ENCODE measurements at places on chromosomes 2 and 18. TPM values are rescaled to one million over a fixed set of nuclear protein-coding genes. Genes with fewer than 3 reads are reported as not detected.

DNA sequence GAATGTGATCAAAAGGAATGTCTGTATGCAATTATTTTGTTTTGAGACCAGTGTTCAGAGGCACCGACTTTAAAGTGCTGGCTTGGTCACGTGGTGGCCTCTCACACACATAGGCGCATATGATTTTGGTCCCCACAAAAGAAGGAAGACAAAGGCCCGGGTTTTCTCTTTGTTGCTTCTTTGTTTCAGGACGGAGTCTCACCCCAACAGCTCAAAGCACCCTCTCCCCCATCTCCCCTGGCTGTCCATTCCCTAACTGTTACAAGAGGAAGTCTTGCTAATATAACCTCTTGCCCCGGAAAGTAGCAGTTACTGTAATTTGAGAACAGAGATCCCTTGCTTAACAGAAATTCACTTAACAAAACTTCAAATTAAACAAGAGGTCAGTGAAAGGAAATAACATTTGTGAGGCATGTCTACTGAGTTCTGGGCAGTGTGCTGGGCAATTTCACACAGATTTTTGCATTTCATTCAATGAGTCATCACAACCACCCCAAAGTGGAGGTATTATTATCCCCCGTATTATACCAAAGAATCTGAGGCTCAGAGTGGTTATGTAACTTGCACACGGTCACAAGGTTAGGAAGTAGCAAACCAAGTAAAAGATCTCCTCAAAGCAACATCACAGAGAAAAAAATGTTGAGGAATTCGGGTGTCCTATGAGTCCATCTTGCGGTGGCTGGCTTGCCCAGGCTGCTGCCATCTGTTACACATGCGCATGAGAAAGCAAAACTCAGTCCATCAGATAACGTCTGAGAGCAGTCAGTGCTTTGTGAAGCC lies 75.8 kb downstream of the SDC1 start:
- H3K36me3 ChIP-seq, result no peaks in the 10 kb centered on the region
- H3K27ac ChIP-seq, result no peak overlapping the region
- no peak for DNase-seq
- no peak overlapping the region for H3K4me3 ChIP-seq

DNA sequence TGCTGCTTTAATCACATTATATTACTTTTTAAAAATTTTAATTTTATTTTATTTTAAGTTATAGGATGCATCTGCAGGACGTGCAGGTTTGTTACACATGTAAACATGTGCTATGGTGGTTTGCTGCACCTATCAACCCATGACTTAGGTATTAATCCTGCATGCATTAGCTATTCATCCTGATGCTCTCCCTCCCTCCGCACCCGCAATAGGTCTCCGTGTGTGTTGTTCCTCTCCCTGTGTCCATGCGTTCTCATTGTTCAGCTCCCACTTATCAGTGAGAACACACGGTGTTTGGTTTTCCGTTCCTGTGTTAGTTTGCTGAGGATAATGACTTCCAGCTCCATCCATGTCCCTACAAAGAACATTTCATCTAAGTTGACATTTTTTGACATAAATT lies 283.2 kb downstream of the CYRIA start:
- H3K27me3 ChIP-seq, result no peaks in the 10 kb centered on the region
- no peaks in the 10 kb centered on the region for H3K4me1 ChIP-seq
- H3K27ac ChIP-seq, result no peak overlapping the region
- no peak overlapping the region for H3K4me3 ChIP-seq
- no peaks in the 10 kb centered on the region for H3K36me3 ChIP-seq
- no peak for DNase-seq

DNA sequence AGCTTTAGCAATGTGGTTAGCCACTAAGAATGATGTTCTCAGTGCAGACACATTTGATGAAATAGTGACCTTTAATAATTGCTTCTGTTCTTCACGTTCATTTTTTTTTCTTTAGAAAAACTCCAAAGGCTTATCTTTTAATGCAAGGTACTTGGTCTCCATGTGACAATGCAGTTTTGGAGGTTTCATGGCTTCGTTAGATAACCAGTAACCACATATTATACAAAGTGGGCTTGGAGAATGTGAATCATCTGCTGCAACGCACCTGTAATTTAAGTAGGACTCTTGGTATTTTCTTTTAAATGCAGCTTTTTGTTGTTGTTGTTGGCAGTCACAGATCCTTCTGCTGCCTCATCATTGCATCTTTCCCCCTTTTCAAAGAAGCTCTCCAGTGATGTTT lies 1606.3 kb downstream of the SUCLG1 start:
- peaks cover 10% of the 10 kb centered on the region for H3K4me1 ChIP-seq
- DNase-seq, result peak; percentile 19
- no peaks in the 10 kb centered on the region for H3K27me3 ChIP-seq
- H3K36me3 ChIP-seq, result no peaks in the 10 kb centered on the region
- no peak overlapping the region for H3K27ac ChIP-seq
- no peak overlapping the region for H3K4me3 ChIP-seq

GRCh38 chr2:218679119-218679518 lies 7.2 kb downstream of the STK36 start:
- peaks cover 8% of the 10 kb centered on the region for H3K36me3 ChIP-seq
- peak; percentile 46 for DNase-seq
- no peak overlapping the region for H3K4me3 ChIP-seq
- H3K4me1 ChIP-seq, result peaks cover 10% of the 10 kb centered on the region
- no peaks in the 10 kb centered on the region for H3K27me3 ChIP-seq
- H3K27ac ChIP-seq, result no peak overlapping the region

- H3K27ac ChIP-seq, result no peak overlapping the region
- H3K27me3 ChIP-seq, result no peaks in the 10 kb centered on the region
- no peak overlapping the region for H3K4me3 ChIP-seq
- no peak for DNase-seq
- no peaks in the 10 kb centered on the region for H3K4me1 ChIP-seq
Observed at GRCh38 chr18:50297621-50298442, 10.3 kb upstream of the CXXC1 start.

GRCh38 chr2:56107502-56108220 lies 76.1 kb upstream of the CCDC85A start:
- no peaks in the 10 kb centered on the region for H3K4me1 ChIP-seq
- H3K27ac ChIP-seq, result no peak overlapping the region
- H3K27me3 ChIP-seq, result peaks cover 51% of the 10 kb centered on the region
- no peak overlapping the region for H3K4me3 ChIP-seq
- DNase-seq, result peak; percentile 6

GRCh38 chr2:105445976-105446375 lies 47.1 kb upstream of the FHL2 start:
- DNase-seq, result no peak
- H3K4me3 ChIP-seq, result no peak overlapping the region
- no peaks in the 10 kb centered on the region for H3K36me3 ChIP-seq
- H3K4me1 ChIP-seq, result peaks cover 40% of the 10 kb centered on the region
- no peak overlapping the region for H3K27ac ChIP-seq

GRCh38 chr2:37984589-37984988 lies 59.5 kb downstream of the RMDN2 start:
- H3K4me3 ChIP-seq, result no peak overlapping the region
- H3K27ac ChIP-seq, result no peak overlapping the region
- H3K4me1 ChIP-seq, result 0 out of 2 replicates have a peak, but pooled peaks cover 6% of the 10 kb centered on the region
- H3K27me3 ChIP-seq, result no peaks in the 10 kb centered on the region

GRCh38 chr2:44774826-44775492 lies 166.5 kb upstream of the SIX3 start:
- no peaks in the 10 kb centered on the region for H3K27me3 ChIP-seq
- H3K27ac ChIP-seq, result no peak overlapping the region
- H3K4me1 ChIP-seq, result no peaks in the 10 kb centered on the region

DNA sequence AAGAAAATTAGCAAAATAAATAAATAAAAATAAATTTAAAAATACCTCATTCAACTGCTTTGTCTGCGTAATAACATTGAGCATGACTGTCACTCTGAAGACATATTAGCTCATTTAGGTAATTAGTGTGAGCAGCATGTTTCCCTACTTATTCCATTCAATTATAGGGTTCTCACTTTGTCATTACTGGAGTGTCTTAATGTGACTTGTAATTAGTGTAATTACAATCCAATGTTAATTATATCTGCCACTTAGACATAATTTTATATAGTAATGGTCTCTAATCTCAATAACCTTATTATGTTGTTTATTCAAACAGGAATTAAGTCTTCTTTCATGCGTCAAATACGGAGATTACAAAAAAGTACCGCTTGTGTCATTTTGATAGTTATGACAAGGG lies 893.9 kb upstream of the ACVR2A start:
- DNase-seq, result no peak
- H3K27ac ChIP-seq, result no peak overlapping the region
- H3K4me3 ChIP-seq, result no peak overlapping the region
- H3K4me1 ChIP-seq, result no peaks in the 10 kb centered on the region
- H3K36me3 ChIP-seq, result no peaks in the 10 kb centered on the region

- H3K4me1 ChIP-seq, result peaks cover 14% of the 10 kb centered on the region
- peak overlapping the region; percentile 86 for H3K4me3 ChIP-seq
- peak overlapping the region; percentile 41 for H3K27ac ChIP-seq
- no peaks in the 10 kb centered on the region for H3K27me3 ChIP-seq
- peak; percentile 47 for DNase-seq
Observed at GRCh38 chr2:99489063-99489760, 605 bp downstream of the REV1 start.

GRCh38 chr2:44656460-44656859 lies 285.0 kb upstream of the SIX3 start:
- H3K4me1 ChIP-seq, result no peaks in the 10 kb centered on the region
- H3K4me3 ChIP-seq, result no peak overlapping the region
- no peaks in the 10 kb centered on the region for H3K27me3 ChIP-seq
- H3K36me3 ChIP-seq, result no peaks in the 10 kb centered on the region
- no peak overlapping the region for H3K27ac ChIP-seq

The EN1 gene
- total RNA-seq, result 2.3 TPM

The LRRC30 gene
- total RNA-seq, result not detected

The LRATD1 gene
- 35.4 TPM for total RNA-seq

The MBD5 gene
- total RNA-seq, result 9.7 TPM

The C2orf78 gene
- total RNA-seq, result not detected

The COL4A3 gene
- total RNA-seq, result 0.73 TPM
